ENCODE measurements at places on chromosomes 3 and 15.

DNA sequence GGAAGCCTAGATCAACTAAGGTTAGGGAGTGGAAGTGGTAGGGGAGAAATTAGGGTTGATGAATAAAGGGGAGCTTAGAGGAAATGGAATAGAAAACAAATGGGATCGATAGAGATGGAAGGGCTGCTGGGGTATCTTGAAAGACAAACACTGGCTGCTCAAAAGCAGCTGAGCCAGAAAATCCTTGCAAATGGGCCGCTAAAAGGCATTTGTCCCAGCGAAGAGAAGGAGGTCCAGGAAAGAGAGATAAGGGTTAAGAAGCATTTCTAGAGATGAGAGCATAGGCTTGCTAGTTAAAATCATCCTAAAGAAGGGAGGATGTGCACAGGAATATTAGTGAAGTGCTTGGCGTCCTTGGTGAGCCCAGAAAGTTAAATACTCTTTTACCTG, 258.0 kb upstream of the CBLB start:
- no peak for DNase-seq

DNA sequence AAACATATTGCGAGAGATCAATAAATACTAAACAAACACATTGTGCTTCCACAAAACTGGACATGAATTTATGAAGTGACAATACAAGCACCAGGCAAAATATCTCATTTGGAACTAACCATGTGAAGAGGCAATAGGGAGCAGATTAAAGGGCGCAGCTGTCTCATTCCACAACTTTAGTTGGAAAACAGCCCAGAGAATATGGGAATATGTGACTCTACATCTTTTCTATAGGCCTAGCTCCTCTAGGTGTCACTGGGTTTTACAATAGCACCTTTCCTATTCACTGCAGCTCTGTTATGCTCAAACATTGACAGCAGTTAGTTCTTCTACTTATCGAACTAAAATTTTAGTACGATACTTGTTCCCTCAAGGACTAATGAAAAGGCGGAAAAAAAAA, 866.3 kb upstream of the GBE1 start:
- DNase-seq: no peak

DNA sequence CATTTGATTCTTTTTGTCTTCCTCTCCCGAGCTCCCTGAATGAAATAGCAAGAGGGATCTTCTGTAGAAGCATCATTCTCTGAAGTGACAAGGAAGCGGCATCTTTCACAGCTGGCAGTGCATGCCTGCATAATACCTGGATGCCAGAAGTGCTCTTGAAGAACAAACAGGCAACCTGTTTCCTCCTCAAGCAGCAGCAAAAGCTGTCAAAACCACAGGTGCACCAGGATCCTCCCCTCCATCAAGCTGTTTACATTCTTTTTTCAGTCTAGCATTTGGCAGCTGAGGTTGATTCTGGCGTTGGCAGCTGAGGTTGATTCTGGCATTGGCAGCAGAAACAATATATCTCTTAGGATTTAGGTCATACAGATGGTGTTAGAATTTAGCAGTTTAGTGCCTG, 979.0 kb downstream of the TUSC7 start:
- no peak for DNase-seq

GRCh38 chr15:73633991-73634495, 854 bp upstream of the NPTN start:
- DNase-seq: no peak

DNA sequence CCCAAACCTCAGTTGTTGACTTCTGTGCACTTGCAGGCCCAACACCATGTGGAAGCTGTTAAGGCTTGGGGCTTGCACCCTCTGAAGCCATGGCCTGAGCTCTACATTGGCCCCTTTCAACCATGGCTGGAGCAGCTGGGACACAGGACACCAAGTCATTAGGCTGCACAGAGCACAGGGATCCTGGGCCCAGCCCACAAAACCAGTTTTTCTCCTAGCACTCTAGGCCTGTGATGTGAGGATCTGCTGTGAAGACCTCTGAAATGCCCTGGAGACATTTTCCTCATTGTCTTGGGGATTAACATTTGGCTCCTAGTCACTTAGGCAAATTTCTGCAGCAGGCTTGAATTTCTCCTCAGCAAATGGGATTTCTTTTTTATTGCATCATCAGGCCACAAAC, 1255.7 kb downstream of the ZPLD1 start:
- no peak for DNase-seq

- DNase-seq: no peak
Measured at GRCh38 chr3:16242177-16242576, 22.6 kb downstream of the DPH3 start.

DNA sequence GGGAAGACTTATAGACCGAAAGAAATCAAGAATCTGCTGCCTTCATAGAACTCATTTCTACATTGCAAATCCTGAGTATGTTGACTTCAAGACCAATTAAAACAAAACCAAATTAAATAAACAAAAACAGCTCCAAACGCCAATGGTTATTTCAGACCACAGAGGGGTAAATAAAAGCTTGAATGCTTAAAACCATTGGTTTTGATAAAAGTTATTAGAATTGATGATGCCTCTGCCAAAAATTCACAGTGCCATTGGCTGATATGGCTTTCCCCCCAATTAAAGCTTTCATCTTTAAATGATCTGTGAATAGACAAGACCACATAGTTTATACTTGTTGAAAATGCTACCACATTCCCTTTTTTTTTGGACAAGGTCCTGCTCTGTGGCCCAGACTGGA, 188.5 kb downstream of the NFKBIZ start:
- no peak for DNase-seq
